Activated CD4-positive, alpha-beta T cell treated with anti-CD3 and anti-CD28 coated beads, Interleukin-10, Interleukin-2, amounts not matched to agents 100 ng/mL and 50 ng/mL, durations not matched to agents 16 hours and 8 hours (primary cell): ENCODE measurements at places on chromosomes 5 and 9.

GRCh38 chr5:131684595-131684994 lies 49.6 kb upstream of the RAPGEF6 start:
- no peak for DNase-seq

GRCh38 chr9:35349287-35349990 lies 140.5 kb upstream of the RUSC2 start:
- no peak for DNase-seq

DNA sequence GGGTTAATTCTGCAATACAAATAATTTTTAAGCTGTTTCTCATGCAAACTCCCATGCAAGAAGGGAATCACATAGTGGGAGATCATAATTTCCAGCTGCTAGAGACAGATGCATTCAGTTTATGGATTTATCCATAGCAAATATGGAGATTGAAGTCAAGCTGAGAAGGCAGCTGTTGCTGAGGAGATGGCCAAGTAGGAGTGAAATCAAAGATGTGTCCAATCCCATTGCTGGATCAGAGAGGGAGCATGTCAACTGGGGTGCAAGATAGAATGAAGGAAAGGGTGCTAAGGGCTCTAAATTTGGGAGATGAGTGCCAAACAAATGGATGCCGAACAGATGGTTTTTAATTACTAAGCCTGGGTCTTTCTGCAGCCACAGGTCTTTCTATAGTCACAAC lies 504.5 kb downstream of the NFIB start:
- DNase-seq, result no peak

GRCh38 chr5:68380078-68380477 lies 164.5 kb downstream of the PIK3R1 start:
- no peak for DNase-seq

DNA sequence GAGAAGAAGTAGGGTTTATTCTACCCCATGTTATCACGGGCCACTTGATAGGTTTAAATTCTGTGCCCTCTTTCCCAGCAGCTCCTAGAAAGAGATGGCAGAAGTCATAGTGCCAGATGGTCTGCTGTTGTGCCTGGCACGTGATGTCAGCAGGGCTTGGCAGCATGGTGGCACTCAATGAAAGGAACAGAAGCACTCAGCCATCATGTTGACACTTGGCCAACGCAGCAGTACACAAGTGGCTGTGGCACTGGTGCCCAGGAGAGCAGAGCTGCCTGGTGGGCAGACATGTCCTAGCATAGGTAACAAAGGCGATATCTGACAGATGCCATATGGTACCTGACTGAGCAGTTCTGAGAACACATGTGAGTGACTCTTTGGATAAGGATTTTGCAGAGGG lies 796.4 kb upstream of the ACO1 start:
- no peak for DNase-seq

- DNase-seq, result no peak
These were observed 227.0 kb downstream of the FSTL4 start for GRCh38 chr5:133385346-133385745.

GRCh38 chr5:82295144-82295543 lies 17.0 kb upstream of the RPS23 start:
- peak; percentile 49 for DNase-seq

DNA sequence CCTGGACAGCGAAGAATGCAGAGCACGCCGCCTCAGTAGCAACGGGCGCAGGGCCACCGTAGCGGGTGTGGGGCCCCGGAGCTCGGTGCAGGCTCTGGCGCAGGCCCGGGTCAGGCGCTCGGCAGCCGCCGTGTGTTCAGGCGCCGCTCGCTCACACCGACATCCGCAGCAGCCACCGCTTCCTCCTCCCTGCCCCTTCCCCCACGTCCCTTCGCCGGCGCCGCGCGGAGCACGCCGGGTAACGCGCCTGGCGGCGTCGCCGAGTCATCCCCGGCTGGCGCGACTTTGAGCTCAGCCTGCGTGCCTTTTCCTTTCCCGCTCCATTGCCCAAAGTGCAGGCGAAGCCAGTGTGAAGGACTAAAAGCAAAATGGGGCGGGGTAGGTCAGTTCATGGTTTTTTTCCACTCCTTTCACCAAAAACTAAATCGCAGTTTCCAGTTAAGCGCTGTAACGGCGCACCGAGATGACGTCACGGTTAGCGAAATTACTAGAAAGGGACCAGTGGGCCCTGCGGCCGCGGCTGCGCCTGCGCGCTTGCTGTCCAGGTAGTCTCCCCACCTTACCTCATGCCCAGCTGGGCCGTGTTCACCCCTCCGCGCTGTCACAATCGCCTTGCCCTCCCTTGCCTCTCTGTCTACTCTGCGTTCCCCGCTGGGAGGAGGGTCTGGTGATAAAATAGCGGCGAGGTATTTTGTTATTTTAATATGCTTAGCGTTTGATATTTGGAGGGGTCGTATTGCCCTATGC lies at the start of gene UBQLN1:
Gene UBQLN1, minus strand, starts transcription at position 191 of the 747 bp plus-strand sequence. CDS start 279 bp downstream, outside the sequence.
- DNase-seq, result peak; percentile 93

DNA sequence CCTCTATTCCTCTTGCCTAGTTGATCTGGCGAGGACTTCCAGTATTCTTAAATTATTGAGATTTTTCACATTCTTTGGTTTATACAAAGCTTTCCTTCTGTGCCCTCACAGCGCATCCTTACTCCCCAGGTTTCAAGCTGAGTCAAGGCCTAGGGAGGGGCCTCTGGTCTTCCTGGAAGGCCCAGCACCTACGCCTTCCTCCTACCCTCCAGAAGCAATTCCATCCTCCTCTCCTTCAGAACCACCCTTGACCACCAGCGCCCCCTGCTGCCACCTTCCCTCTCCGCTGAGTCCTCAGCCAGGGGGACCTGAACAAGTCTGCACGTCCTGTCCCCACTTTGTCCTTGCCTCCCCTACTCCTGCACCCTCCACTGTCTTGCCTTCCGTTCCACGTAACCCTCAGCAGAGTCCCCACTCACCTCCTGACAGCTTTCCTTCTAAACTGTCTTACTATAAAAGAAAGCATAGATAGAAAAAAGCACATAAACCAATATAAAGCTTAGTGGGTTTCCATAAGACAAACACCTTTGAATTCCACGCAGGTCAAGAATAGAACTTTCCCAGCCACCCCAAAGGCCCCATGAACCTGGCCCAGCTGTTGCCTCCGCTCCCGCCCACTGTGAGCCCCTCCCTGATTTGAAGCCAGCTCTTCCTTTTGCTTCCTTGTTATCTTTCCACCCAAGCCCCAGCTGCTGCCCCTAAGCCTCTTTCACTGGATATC lies 63.0 kb upstream of the CTSL start:
- peak; percentile 66 for DNase-seq
